ENCODE measurements at places on chromosomes 12 and 14.
A peak's percentile ranks its signal among the peaks of the same experiment; 100 is the strongest.

- DNase-seq, result peak; percentile 44
Observed at GRCh38 chr12:122064025-122064777, 14.4 kb upstream of the MLXIP start.

GRCh38 chr12:38691164-38691563 lies 214.2 kb downstream of the CPNE8 start:
- DNase-seq, result no peak

DNA sequence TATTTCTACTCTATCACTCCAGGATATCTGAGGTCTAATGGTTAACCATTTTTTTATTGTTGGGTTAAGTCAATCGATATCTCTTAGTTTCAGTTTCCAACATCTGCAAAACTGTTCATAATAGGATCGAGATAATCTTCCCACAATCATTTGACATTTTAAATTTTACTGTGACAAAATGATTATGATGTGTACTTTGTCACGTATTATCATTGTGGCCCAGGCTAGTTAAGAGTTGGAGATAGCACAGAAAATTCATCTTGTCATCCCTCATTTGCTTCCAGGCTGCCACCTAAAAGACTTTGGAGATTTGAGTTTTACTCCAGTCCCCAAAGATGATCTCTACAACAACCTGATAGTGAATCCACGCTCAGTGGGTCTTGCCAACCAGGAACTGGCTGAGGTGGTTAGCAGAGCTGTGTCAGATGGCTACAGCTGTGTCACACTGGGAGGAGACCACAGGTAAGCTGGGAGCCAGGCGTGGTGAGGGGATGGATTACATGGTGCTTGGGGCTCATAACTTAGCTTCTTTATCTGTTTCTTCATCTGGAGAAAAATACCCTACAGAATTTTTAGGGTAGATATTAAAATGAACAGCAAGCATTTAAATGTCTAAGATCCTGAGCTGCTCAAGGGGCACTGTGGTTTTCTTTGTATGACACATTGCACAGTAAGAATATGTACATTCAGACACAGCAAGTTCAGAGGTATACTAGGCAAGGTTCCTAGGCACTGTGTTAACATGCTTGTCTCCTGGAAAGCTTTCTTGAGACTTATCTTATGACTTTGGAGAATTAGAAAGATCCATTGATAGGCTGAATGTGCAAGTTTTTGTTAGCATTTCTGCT lies 22.4 kb downstream of the ARG2 start:
- no peak for DNase-seq

DNA sequence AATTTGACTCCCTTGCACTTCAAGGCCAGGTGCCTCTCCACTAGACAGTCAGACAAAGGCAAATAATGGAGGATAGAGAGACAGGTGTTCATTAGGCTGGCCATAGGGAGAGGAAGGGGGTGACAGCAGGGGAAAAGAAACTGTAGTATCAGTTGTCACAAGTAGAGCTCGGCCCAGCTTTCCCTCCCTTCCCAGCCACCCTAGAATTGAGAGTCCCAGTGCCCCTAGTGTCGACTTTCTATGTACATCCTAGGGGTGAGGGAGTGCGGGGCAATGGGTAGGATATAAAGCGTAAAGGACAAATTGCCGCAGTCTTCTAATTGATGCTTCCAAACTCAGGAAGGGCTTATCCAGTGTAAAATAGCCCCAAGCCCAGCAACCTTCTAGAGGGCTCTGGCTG lies 39.0 kb downstream of the BAZ2A start:
- no peak for DNase-seq

DNA sequence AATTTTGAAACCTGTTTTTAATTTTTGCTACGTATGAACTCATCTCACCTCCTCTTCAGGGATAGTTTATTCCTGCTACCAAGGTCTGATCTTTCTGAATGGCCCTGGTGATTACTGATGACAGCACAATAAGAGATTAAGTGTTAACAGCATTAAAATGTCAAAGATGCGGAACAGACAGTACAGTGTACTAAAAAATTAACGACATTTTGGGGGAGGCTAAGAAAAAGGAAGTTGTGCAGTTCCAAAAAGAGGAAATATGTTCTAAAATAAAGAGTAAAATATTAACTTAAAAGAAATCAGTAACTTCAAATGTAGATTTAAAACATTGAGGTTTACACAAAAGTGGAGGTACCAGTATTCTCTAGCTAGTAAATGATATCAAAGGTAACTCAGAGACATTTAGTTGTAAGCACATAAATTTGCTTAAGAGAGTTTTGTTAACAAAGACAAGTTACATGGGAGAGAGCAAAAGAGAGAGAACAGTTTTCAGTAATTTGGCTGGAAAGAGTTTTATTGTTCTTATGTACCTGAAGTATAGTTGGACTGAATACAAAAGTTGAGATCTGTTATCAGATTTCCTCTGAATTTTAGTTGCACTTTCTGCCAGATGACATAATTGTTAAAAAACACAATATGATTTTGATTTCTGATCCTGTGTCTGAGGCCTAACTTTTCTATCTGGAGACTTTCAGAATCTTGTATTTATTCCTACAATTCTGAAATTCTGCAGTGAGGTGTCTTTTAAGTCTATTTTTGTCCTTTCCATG lies 4.2 kb upstream of the CLECL1 start:
- no peak for DNase-seq

- DNase-seq, result no peak
Observed at GRCh38 chr14:77885367-77885766, 85.5 kb downstream of the ADCK1 start.

DNA sequence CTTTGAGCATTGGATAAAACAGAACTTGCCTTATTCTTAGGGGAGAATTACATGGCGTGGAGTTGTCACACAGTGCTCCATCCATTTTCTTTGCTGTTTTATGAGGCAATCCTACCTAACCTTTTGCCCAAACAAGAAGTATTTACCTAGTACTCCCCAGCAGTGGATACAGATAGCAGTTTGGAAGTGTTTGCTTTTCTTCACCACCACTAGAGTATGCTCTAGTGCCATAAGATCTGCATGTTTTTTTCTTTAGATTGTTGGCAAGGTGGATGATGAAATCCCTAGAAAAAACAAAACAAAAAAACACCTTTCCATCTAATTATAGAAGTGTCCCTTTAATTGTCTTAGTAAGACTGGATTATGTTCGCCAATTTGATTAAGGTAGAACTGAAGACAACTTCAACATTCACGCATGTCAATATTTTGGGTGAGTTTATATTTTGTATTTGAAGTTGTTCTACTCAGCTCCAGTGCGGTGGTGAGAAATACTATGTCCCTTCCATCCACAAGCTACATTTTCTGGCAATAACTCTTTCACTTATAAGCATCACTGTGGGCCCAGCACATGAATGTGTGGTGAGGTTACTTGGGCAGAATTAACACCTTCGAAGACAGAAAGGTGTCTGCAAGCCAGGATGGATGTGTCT lies 23.6 kb upstream of the TMEM260 start:
- DNase-seq, result no peak

DNA sequence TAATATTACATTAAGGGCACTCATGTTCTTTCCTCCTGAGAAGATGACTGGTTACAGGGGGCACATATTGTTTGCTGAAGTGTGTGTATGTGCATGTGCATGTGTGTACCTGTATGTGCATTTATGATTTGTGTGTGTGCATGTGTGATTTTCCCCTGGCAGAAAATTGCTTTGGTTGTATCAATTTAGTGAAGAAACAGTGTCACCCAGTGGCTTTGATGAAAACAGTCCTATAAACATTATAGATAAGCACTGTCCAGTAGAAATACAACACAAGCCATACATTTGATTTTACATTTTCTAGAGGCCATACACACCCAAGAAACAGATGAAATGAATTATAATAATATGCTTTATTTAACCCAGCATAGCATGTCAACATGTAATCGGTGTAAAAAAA lies 8.6 kb downstream of the PDE3A start:
- no peak for DNase-seq

GRCh38 chr14:61280092-61280525 lies 1.0 kb downstream of the TMEM30B start:
- DNase-seq, result no peak

DNA sequence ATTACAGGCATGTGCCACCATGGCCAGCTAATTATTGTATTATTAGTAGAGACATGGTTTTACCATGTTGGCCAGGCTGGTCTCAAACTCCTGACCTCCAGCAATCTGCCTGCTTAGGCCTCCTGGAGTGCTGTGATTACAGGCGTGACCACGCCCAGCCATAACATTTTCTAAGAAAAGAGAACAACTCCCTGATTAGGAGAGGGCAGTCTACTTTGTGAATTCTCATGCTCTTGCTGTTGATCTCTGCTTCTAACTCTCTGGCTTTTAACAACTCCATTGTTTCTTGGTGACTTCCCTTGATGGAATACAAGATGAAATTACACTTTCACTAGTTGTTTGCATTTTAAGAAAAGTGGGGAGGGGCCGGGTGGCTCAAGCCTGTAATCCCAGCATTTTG lies 33.6 kb downstream of the SSH1 start:
- DNase-seq, result no peak

DNA sequence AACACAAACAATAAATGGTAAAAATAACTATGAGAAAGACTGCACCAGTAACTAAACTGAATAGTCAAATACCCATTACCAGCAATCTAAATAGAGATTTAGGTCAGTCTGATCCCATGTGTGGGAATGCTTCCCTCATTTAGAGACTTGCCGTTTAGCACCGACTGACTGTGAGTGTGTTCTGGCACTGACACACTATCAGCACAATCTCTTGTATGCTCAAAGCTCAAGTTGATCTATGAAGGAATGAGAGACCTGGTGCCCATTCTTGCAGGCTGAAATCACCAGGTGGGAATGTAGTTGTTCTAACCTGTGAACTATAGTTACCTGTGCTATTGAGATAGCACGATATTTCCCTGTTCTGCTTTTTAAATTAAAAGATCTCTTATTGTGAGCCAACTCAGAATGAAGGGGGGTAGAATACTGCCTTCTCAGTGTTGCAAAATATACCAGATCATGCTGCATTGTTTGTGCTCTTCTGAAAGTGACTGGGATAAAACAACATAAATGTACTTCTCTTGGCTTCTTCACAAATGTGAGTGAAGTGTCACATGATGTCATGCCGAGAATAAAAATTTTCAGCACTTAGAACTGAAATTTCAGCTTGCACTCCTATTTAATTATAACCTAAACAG lies 99.6 kb downstream of the LIN7A start:
- DNase-seq, result no peak

GRCh38 chr12:124449623-124450375 lies 117.6 kb downstream of the NCOR2 start:
- DNase-seq, result no peak

- DNase-seq, result peak; percentile 67
Observed at GRCh38 chr12:116599285-116600136, 40.3 kb downstream of the MAP1LC3B2 start.

GRCh38 chr12:28941248-28941647 lies 207.8 kb upstream of the FAR2 start:
- no peak for DNase-seq

DNA sequence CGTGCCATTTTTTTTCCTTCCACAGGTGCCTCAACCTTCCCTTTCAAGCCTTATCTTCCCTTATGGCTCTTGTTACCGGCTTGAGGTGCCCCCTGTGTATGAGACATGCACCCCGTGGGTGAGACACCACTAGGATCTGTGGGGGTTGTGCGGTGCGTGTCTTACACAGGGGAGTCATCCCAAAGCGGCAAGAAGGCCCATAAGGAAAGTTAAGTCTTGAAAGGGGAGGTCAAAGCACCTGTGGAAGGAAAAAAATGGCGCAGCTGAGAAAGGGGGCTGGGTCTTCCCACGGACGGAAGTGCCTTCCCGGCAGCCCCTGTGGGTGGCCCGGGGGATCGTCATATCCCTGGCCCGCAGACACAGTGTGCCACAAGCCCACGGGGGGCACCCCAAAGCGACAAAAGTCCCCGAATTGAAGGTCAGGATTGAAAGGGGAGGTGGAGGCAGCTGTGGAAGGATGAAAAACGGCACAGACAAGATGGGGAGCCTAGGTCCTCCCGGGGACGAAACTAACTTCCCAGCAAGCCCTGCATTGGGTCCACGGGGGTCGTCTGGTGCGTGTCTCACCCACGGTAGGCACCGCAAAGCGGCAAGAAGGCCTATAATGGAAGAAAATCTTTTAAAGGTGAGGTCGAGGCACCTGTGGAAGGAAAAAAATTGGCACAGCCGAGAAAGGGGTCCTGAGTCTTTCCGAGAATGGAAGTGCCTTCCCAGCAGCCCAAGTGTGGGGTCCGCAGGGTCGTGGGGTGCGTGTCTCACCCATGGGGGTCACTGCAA lies 273.3 kb downstream of the ALG10 start:
- DNase-seq, result no peak

DNA sequence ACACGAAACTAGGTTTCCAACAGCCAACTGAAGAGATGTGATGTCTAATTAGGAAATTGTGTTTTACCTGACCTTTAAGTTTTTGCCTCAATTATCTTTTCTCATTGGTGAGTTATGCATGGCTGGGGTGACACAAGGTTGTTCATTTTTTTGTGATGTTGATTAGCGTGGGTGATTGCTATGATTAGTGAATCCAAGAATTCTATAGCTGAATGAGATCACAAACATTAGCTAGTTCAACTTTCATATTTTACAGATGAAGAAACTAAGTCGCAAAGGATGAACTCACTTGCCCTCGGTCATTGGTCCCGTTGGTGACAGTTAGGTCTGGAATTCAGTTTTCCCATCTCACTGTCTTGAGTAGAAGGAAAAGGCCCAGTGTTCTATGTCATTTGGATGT lies 32.6 kb upstream of the LMNTD1 start:
- no peak for DNase-seq

GRCh38 chr14:89428546-89429198 lies 11.6 kb upstream of the FOXN3 start:
- DNase-seq, result no peak

DNA sequence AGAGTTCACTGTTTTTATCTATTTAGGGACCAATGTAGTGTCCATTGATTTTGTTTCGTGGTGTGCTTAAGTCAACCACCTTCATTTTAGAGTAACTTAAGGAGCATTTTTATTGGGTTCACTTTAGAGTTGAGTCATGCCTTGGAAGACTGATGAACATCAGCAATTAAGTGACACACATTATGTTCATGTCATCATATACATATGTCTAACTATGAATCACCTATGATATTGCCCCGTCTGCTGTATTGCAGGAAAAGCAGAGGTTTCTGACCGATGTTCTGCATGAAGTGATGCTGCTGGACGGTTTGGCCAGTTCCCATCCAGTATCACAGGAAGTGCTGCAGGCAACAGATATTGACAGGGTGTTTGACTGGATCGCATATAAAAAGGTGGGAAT lies 227.1 kb downstream of the TRHDE start:
- no peak for DNase-seq

DNA sequence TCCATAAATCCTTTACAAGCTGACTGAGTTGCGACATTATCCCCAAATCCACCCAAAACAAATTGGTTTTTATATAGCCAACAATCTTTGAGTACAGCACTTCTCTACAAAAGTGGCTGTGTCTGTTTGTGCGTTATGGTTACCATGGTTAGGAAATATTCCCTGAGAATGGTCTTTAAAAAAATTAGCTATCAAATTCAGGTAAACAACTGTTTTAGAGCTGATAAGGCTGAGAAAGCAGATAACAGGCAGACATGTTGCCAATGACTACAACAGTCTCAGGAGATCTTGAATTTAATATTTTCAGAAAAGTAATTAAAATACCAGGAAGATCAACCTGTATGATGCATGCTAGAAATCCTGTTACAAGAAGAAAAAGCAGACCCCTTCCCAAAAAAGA lies 248.0 kb downstream of the RASSF9 start:
- DNase-seq, result no peak
